ENCODE measurements at places on chromosomes 5 and 9.

DNA sequence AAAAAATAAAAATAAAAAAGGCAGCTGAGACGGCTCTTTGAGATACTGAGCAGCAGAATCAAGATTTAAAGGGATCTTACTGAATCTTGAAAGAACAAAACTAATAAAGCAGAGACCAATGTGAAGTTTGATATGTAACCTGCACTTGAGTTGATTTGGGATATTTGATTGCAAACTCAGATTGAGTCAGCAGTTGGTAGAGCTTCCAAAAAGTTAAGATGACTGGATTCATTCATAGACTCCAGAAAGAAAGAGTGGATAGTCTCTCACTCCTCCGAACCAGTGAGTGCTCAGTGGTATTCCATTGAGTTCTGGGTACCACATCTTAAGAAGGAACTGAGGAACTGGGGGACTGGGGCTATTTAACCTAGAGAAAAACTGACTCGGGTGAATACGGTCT is 52.7 kb upstream of the TESK1 start:
- DNase-seq, result no peak

GRCh38 chr9:124040186-124040931 is 28.8 kb downstream of the LHX2 start:
- DNase-seq, result no peak

GRCh38 chr5:68242743-68243142 is 27.2 kb downstream of the PIK3R1 start:
- no peak for DNase-seq

DNA sequence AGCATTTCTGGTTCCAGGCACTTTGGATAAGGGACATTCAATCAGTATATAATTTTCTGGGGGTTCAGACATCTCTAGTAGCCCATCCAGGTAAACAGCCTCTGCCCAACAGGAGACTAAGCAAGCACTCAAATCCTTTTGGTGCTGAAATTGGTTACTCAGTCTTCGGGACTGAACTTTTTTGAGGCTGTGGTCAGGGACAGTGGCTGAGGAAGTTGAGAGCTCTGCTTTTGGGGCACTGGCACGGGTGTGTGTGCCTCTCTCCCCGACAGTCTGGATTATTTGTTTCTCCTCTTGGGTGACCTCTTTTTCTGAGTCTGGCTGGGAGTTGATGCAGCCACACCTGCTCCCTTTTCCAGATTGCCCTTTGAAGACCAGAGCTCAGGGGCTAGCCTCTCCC is 47.6 kb downstream of the ACER2 start:
- no peak for DNase-seq

- DNase-seq, result no peak
Measured at GRCh38 chr9:119412399-119412798, 43.2 kb upstream of the BRINP1 start.

DNA sequence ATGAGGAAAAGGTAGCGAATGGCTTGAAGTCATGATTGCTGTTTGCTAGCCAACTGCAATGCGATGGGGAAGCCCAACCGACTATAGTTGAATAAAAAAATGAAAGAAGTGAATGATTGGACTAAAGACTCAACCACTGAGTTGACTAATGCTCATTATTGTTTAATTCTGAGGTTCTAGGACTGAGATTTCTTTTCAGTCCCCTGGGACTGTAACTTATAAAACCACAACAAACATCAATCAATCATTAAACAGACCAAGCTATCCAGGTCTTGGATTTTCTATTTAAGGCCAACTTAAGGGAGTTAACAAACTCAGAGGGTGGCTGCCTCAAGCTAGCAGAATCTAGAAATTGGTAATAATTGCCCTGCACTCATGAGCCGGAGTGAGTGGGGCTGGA is 154.2 kb downstream of the DOCK2 start:
- no peak for DNase-seq

- no peak for DNase-seq
Measured at GRCh38 chr5:172725273-172725672, 45.7 kb downstream of the DUSP1 start.

DNA sequence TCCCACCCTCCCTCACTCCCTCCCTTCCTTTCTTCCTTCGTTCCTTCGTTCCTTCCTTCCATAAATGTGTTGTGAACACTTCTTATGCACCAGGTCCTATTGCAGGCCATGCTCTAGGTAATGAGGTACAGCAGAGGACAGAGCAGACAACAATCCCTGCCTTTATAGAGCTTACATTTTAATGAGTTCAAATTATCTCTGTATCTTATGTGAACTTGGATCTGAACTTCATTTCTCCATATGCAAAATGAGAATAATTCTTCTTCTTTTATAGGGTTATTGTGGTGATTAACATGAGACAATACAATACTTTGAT is 37.2 kb downstream of the SLC27A6 start:
- DNase-seq, result no peak

DNA sequence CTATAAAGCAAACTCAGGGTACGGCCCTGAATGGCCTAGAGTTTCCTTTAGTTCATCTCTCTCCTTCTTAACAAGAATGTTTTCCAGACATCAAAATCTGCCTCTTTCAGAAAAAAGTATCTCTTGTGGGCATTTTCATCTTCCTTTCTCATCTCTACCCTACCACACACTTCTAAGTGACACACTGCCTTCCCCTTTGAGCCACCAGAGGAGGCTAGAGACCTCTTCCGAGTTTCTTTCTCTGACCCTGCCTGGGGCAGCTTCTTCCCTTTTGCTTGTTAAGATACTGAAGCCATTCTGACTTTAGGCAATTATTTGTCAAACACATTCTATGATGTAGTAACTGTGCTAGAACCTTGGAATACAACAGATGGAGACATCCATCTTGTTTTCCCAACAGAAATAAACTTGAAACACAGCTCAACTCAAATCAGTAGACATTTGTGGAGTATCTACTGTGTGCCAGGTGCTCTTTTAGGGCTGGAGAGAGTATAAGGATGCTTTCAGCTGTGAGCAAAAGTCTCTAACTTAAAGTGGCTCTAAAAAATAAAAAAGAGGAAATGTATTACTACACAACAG is 8.6 kb upstream of the SV2C start:
- DNase-seq, result no peak

DNA sequence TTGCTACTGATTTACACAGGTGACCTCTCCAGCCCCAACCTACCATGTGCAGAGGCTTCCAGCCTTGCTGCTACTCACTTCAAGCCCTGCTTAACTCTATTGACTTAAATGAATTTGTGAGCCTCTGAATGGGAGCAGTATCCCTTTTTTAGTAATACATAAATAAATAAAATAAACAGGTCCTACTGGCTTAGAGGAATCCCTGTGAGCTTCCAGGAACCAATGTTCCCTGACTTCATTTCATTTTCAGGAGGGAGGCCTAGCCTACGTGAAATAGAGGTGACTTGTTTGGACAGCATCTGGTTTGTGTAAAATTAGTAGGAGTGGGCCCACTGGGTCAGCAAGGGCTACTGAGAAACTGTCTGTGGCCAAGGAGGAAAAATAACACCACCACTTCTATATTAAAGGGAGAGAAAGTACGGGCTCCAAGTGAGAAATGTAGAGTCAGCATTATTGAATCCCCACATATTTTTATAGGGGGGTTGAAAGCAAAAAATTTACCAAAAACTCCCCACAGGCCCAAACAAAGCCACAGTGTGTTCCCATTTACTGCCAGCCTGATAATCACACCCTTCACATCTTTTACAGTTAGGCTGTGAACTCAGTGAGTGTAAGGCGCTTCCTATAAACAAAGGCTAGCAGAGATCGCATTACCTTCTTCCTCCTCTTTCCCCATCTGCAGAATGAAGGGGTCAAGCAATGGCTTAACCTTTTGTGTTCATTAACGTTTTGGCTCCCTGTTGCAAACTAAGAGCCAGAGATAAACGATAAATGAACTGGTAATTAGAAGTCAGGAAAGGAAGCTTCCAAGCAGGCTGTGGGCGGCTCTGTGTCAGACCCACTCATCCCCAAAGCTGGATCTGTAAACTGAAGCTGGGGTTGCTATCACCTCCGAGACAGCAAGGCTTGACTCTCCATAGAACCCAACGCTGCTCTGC is 138.8 kb upstream of the LIFR start:
- DNase-seq, result no peak

DNA sequence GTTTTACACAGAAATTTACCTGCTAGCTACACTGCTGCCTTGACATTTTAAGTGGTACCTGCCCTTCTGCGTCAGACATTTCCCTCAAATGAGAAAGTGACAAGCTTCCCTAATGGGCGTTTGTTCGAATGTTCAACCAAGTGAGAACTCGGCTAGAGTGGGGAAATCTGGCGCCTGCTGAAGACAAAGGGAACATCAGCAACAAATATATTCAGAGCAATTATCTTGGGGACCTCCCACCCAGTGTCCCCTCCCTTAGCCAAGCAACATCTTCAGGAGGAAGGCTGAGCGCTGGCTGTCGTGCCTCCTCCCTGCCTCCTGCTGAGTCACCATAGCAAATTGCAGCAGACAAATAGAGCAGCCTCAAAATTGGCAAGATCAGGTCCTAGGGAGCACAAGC is 57.1 kb downstream of the MFAP3 start:
- DNase-seq, result no peak

DNA sequence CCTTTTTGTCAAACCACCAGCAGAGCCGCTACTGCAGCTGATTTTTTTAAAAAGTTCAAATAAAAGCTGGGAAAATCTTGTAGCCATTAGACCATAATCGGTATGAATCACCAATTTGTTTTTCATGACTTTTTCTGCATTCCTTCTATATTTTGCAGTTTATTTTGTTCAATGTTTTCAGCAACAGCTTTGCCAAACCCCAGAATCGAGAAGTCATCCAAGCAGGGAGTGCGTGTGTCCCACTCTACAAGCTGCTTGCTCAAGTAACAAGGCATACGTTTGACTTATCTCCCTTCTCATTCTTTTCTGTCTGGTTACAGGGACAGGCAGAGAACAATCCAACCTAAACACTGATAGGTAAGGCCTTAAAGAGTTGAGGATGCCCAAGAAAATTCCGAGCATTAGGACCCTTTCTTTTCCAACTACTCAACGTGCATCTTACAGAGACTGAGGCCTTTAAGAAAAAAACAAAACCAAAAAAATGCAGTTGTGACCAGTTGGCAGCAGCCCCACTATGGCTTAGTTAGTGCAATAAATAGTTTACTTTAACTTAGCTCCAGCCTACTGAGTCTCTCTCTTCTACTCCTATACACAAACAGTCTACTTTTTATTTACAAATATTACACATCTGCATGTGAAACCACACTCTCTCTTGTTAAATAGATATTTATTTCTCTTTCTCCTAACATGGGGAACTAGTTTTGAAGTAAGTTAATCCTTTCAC is 134.7 kb upstream of the SLIT3 start:
- no peak for DNase-seq

- DNase-seq, result no peak
Measured at GRCh38 chr5:73282383-73282782, 109.4 kb downstream of the TMEM174 start.

DNA sequence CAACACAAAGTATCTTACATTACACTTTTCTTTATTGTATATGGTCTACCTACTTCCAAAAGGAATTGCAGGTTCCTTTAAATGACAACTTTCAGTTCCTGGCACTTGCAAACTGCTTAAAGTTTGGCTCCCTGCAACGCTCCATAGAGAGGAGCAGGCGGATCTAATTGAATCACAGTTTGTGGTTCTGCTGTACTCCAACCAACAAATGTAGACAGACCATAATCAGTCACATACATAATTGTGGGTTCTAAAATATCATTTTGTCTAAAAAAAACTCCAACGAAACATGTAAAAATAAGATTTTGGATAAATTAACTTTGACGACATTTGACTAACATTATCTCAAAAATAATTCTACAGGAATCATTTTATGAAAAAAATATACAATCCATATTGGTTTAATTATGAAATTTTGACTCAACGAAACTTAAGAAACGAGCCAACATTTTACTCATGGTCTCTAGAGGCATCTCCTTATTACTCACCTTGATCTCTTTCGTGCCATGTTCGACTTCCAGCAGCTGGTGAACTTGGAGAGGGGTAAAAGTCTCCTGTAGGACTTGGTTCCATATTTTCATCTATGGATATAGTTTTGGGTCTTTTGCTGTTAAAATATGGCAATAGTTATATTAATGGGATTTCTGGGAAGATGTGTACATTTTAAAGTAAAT is 167.6 kb downstream of the NFIB start:
- no peak for DNase-seq

GRCh38 chr5:85472749-85473148 is 1088.1 kb upstream of the EDIL3 start:
- no peak for DNase-seq

DNA sequence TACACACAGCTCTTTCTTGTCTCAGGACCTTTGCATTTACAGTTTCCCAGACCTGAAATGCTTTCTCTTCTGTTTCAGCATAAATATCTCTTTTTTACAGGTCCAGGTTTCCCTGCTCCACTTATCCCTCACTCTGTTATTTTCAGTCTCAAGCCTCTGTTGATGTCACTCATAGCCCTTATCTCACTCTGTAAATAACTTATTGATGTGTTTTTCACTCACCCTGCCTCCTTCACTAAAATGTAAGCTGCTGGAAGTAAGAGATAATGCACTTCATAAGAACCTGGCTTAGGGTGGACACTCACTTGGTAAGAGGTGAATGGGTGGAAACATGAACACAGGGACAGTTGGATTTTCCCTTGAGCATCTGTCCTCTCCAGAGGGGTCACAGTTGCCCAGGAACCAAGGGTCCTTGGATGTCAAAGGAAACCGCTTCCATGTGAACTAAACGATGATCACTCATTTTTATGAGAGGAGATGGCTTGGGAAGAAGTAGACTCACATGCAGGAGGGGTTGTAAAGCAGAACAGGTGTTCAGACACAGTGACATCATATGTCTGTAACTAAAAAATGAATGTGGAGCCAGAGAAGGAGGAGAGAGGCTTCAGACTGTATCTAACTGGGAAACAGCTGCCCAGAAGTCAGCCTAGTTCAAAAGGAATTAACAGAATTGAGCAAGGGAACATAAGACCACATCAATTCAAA is 5.5 kb upstream of the HTR4 start:
- no peak for DNase-seq

DNA sequence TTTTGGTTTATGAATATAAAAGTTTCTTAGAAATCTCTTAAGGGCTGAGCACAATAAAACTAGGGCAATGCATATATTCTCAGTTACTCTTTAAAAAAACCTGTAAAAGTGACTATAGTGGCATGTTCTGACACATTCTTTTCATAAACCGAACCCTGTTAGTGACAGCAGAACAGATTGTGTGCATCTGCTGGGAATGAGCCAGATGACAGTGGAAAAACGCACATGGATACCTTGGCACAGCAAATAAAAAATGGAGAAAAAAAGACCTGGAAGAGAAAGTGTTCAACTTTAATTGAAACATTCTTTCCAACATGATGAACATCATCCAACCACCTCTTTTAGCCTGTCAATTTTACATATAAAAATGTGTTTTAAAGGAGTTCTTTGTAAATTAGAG is 12.7 kb downstream of the MEF2C start:
- DNase-seq, result no peak

GRCh38 chr9:82539856-82540579 is 522.9 kb downstream of the RASEF start:
- no peak for DNase-seq

GRCh38 chr9:98790134-98790841 is 6.1 kb downstream of the ANKS6 start:
- no peak for DNase-seq
